ENCODE measurements at places on chromosomes 2 and 18.

- DNase-seq = no peak
Observed at GRCh38 chr2:158205215-158205614, 103.5 kb downstream of the UPP2 start.

- no peak for DNase-seq
Observed at GRCh38 chr2:190216829-190217228, 102.8 kb downstream of the HIBCH start.

- no peak for DNase-seq
Observed at GRCh38 chr2:124272261-124272841, 247.3 kb downstream of the CNTNAP5 start.

- no peak for DNase-seq
Observed at GRCh38 chr18:78304192-78305164, 675.1 kb upstream of the SALL3 start.

GRCh38 chr2:179817181-179817841, 44.1 kb downstream of the ZNF385B start:
- no peak for DNase-seq

DNA sequence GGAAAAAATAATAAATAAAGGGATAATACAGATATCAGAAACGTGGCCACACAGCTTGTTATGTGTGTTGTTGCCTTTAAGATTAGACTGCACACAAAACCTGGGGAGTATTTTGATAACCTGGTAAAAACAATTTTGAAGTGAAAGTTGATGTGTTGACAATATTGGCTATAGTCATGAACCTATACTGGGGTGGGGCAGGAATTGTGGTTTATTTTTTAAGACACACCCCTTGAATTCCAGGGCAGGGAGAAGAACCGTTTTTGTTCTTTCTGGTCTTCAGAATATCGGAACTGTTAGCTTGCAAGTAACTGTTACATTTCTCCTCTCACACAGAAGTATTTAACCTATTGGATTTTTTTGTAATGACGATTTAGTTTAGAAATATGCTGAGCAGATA, 80.4 kb downstream of the LIMS1 start:
- DNase-seq = no peak

DNA sequence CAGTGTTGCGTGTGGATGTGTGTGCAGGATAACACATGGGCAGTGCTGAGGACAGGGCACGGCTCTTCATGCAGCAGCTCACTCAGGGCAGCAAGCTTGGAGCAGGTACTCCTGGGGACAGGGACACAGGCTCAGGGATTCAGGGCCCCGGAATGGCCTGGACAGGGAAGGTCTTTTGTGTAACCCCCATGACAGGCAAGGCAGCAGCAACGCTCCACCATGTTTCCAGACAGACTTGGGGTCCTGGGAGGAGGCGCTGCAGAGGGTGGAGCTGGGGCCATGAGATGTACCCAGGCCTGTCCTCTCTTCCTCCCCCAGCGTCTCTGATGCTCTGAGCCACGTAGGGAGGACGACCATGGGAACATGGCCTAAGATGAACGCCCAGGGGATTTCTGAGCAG, 58.3 kb downstream of the ADNP2 start:
- DNase-seq = no peak

- DNase-seq = no peak
Observed at GRCh38 chr18:58785171-58785805, 79.4 kb upstream of the ZNF532 start.

Measured in suprapubic skin (tissue), 4 donors.